Inflammatory macrophage (primary cell): ENCODE measurements at places on chromosomes 16 and 17.

DNA sequence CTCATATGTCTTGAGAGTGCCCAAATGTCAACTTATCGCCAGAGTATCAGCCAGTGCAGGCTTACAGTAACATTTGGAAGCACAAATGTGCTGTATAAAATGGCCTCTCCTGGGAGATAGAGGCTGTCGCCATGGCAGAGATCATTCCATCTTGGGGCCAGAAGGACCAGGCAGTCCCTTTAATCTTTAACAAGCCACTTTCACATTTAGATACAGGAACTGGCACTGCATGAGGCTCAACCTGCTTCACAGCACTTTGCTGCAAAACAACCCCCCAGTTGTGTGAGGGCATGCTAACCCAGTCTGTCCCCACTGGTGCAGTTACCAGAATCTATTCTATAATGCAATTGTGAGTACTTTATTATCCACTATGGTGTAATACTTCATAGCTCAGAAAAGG lies 4.7 kb upstream of the RFFL start:
- DNase-seq = no peak

DNA sequence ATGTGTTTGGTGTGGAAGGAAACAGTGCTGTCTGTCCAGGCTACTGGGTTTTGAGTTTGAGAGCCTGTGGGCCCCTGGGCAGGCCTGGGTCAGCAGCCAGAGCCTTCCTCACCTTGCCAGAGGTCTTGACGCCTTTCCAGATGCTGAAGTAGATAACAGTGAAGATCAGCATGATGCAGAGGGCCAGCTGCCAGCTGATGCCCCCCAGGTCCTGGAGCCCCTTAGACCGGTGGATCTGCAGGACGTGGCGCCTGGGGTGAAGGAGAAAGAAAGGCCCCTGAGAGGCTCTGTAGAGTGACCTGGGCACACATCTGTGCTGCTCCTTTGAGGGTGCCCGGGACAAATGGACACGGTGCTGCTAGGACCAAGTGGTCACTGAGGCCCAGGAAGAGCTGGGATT lies 18.4 kb downstream of the SLC6A4 start:
- DNase-seq = no peak

GRCh38 chr16:88784856-88785105 lies 239 bp downstream of the PIEZO1 start:
- no peak for DNase-seq

GRCh38 chr17:74864866-74865395 lies 5.2 kb upstream of the GRIN2C start:
- peak; percentile 69 for DNase-seq

- DNase-seq = no peak
Measured at GRCh38 chr17:72287586-72287985, 166.8 kb downstream of the SOX9 start.

GRCh38 chr16:28496844-28497243 lies 2.4 kb downstream of the APOBR start:
- DNase-seq = no peak

DNA sequence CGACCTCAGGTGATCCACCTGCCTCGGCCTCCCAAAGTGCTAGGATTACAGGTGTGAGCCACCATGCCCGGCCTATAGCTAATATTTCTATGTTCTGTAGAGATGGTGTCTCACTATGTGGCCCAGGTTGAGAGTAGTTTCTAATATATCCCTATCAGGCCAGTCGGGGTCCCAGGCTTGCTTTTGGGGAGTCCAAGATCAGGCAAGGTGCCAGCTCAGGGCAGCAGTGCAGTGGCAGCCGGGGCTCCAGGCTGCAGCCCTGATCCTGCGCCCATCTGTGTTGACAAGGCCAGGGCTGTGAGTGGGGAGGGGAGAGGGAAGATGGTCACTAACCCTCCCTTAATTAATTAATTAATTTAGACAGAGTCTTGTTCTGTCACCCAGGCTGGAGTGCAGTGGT lies 77.6 kb upstream of the CDC42EP4 start:
- DNase-seq = no peak

DNA sequence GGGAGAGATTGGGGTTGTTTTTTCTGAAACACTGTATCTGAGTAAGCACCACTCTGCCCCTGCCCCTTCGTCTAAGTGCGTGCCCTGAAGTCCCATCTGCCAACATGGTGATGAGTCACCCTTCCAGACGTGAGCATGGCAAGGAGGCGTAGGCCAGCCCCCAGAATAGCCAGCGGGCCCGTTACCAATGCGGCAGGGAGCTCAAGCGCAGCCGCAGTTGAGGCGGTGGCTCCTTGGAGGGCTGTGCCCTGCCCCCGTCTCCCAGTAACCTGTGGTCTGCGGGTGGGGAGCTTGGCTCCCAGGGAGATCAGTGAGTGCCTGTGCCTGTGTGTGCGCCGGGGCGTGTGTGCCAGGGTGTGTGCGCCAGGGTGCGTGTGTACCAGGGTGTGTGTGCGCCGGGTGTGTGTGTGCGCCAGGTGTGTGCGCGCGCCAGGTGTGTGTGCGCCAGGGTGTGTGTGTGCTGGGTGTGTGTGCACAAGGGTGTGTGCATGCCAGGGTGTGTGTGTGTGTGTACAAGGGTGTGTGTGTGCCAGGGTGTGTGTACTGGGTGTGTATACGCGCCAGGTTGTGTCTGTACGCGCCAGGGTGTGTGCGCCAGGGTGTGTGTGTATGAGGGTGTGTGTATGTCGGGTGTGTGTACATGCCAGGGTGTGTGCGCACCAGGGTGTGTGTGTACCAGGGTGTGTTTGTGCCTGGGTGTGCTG lies 98.6 kb upstream of the CHMP6 start:
- DNase-seq = peak; percentile 4

GRCh38 chr16:66103211-66103610 lies 263.3 kb upstream of the CDH5 start:
- DNase-seq = no peak

- DNase-seq = no peak
Measured at GRCh38 chr17:75769536-75769935, 4.5 kb upstream of the GALK1 start.

DNA sequence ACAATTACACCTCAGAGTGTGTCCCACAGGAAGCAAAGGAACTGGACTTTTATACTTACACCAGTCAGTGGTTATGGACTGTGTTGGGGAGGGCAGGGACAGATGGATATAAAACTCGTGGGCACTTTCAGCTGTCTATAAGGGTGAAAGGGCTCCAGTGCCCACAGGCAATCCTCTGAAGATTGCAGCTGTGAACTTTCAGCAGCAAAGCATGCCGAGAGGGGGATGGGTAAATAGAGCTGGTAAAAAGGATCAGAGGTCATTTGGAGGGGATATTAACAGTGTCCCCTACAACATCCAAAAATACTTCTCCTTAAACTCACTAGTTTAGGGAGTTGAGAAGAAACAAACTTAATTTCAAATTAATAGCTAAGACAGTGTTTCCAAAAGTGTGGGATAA lies 13.3 kb upstream of the RFWD3 start:
- DNase-seq = no peak

GRCh38 chr17:42748202-42748907 lies 3.5 kb upstream of the EZH1 start:
- DNase-seq = no peak

GRCh38 chr16:10660950-10661635 lies 33.6 kb downstream of the TEKT5 start:
- no peak for DNase-seq

- no peak for DNase-seq
Measured at GRCh38 chr17:27485125-27485524, 28.9 kb downstream of the KSR1 start.

GRCh38 chr17:50346313-50347116 lies 589 bp downstream of the XYLT2 start:
- peak; percentile 8 for DNase-seq

- peak; percentile 49 for DNase-seq
Measured at GRCh38 chr16:50887500-50888298, 145.8 kb downstream of the CYLD start.

- DNase-seq = no peak
Measured at GRCh38 chr17:37761961-37762360, 17.1 kb upstream of the HNF1B start.

GRCh38 chr17:17119106-17119505 lies 76.8 kb downstream of the MPRIP start:
- no peak for DNase-seq

DNA sequence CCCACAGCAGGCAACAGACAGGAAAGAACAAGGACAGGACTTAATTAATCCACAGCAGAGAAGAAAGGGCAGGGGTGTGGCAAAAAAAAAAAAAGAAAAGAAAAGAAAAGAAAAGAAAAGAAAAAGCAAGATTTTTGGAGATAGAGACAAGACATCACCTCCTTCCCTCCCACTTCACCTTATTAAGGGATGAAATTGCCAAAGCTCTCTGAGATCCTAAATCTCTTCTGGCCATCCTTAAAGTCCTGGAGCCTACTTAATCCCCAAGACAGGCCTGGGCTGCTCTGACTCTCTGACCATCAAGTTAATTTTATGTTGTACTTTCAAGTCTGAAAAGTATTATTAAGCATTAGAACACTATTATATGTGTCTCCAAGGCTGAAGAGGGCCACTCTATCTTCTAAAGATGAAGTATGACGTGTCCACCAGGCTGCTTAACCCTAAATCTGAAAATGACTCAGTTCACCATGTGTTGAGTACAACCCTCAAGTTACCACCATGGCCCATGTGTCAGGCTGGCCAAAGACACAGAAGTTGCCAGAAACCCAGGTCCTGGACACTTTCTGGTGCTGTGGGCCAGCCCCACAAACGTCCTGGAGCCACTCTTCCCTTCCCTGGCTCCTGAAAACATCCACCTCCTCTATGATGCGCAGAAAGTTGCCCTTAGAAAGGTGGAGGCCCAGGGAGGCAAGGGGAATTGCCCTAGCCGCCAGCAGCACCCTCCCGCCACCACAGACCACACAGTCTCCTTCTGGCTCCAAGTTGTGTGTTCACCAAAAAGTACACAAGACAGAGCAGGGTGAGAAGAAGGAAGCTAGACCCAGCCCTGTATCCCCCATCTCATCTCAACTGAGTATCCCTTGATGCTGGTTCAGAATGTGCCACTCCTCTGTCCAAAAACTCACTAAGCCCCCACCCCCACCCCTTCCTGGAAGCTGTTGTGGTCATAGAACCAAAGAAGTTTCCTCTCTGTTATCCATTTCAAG lies 2.7 kb downstream of the SOCS1 start:
- no peak for DNase-seq

DNA sequence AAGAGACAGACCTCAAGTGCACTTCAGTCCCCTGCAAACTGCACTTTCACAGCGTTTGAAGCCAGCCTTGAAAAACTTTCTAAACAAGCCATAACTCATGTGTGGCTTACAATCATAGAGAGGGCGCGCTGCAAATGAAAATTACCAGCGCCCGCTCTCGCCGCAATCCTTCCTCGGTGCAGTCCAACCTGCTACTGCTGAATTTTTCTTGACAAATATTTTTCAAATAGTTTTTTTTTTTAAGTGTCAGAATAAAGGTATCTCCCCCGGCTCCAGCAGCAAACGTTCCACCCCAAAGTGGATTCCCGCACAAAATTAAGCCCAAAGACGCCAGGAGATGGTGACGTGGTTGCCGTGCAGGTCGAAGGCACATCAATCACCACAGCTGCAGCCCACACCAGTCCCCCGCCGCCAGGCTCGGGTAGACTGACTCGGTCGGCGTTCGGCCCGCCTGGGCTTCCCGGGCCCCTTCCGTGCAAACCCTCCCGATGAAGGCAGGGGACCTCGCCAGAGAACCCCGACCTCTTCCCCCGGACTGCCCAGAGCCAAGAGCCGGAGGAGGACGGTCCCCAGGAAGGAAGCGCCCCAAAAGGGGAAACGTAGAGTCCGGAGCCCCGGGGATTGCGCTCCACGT lies 630 bp downstream of the GRB2 start:
- peak; percentile 62 for DNase-seq

DNA sequence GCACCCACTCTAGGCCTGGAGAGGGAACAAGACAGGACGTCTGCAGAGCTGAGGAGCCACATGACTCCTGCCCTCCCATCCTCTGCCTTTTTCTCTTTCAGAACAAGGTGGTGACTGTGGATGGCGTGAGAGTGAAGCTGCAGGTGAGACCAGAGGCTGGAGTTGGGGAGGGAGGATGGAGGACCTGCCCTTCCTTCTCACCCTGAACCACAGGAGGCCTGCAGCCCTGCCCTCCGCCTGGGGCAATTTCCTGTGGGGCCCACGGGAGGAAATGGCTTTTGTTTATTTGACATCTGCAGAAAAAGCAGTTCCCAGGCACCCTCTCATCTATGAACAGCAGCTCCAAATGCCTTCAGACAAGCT lies 5.1 kb downstream of the RAB37 start:
- DNase-seq = peak; percentile 36

DNA sequence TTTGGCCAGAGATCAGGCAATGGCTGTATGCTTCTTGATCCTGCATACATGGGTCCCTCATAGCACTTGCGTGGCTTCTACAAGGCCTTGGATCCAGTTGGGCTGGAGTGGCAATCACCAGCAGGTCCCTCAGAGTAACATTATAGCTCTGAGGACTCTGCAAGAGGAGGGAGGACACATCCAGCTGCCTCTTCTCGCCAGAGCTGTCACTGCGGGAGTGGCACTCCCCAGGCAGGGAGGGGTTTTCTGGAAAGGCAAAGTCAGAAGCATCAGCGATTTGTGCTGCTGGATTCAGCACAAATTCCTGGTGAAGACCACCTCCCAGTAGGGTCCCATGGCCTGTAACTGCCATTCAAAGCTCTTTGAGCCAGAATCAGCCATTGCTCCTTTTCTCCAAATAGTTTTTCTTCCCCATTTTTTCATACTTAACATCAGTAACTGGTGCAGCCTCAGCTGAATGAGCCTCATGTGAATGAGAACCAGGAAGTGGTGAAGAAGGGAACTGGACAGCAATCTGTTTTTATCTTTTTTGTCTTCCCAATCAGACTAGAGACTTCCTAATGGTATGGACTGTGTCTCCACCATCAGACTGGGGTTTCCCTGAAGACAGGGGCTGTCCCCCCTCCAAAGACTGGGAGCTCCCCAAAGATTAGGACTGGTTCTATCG lies 40.6 kb upstream of the HOXB13 start:
- DNase-seq = peak; percentile 43

GRCh38 chr17:57601143-57601735 lies 143.9 kb downstream of the CCDC182 start:
- no peak for DNase-seq

- no peak for DNase-seq
Measured at GRCh38 chr17:48681609-48682008, 40.7 kb downstream of the PRAC1 start.

- DNase-seq = no peak
Measured at GRCh38 chr17:1177016-1177700, 2.6 kb downstream of the ABR start.

DNA sequence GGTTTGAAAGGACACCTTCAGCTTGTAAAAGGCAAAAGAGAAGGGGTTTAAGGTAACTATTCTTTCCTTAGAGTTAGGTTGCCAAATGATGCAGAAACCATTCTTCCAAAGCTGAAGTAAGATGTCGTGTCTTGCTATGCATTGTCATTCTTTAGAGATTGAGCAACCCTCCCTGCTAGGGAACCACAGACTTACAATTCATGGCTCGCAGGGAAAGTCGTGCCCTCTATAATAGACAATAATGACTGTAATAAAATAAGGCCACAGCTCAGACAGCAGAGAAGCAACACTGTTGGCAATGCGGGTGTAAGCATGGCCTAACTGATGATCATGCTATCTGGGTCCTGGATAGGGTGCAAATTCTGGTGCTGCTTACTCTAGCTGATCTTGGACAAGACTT lies 129.6 kb upstream of the CDH13 start:
- no peak for DNase-seq

GRCh38 chr16:56921571-56921970 lies 10.4 kb upstream of the HERPUD1 start:
- no peak for DNase-seq
